ENCODE measurements at places on chromosomes 1 and 21.

GRCh38 chr1:92881391-92881790 is 49.6 kb downstream of the RPL5 start:
- no peak for DNase-seq

- DNase-seq: no peak
Observed at GRCh38 chr1:2528016-2528415, 1.6 kb upstream of the PANK4 start.

DNA sequence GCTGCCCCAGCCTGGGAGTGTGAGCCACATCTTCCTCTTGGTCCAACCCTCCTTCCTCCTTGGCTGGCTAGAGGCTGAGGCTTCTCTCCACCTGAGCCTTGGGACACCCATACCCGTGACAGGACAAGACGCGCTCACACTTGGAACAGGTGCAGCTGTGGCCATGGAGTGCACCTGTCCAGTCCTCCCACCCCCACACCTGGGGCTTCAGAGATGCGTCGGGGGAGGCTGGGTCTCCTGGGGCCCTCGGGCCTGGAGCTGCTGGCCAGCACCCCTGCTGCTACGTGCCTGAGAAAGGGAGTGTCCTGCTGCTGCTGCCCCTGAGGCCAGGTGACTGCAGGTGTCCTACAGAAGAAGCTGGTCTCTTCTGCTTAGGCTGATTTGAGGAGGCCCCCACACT is 37.0 kb upstream of the TMEM52 start:
- DNase-seq: no peak

GRCh38 chr1:2596530-2597333 is 10.2 kb downstream of the PRXL2B start:
- DNase-seq: no peak

- no peak for DNase-seq
Observed at GRCh38 chr1:164801246-164801731, 242.3 kb downstream of the PBX1 start.

GRCh38 chr1:40861224-40862003 is 749 bp downstream of the CITED4 start:
- DNase-seq: no peak

- no peak for DNase-seq
Observed at GRCh38 chr1:15757575-15758342, 836 bp upstream of the FBLIM1 start.

DNA sequence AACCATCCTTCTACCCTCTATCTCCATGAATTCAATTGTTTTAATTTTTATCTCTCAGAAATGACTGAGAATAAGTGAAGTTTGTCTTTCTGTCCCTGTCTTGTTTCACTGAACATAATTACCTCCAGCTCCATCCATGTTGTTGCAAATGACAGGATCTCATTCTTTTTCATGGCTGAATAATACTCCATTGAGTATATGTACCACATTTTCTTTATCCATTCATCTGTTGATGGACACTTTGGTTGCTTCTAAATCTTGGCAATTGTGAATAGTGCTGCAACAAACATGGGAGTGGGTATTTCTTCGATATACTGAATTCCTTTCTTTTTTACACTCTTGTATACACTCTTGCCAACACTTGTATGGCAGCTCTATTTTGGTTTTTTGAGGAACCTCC is 72.8 kb upstream of the COX20 start:
- DNase-seq: no peak

- DNase-seq: no peak
Observed at GRCh38 chr1:36365381-36365780, 20.3 kb downstream of the STK40 start.

DNA sequence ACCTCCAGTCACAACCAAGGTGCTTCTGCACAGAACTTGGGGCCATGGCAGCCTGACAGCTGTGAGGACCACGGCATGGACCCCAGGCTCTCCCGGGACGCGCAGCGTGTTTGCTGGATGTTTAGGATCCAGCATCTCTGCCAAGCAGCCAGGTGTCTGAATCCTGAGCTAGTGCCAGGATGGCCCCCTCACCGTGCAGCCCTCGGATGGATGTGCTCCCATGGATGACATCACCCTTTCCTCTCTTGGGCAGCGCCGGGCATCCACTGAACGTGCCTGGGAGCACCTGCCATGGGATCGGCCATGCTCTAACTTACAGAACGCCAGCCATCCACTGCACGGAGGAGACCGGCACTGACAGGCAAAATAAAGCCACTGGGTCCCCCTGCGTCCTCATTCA is 53.9 kb downstream of the PRDM15 start:
- no peak for DNase-seq

DNA sequence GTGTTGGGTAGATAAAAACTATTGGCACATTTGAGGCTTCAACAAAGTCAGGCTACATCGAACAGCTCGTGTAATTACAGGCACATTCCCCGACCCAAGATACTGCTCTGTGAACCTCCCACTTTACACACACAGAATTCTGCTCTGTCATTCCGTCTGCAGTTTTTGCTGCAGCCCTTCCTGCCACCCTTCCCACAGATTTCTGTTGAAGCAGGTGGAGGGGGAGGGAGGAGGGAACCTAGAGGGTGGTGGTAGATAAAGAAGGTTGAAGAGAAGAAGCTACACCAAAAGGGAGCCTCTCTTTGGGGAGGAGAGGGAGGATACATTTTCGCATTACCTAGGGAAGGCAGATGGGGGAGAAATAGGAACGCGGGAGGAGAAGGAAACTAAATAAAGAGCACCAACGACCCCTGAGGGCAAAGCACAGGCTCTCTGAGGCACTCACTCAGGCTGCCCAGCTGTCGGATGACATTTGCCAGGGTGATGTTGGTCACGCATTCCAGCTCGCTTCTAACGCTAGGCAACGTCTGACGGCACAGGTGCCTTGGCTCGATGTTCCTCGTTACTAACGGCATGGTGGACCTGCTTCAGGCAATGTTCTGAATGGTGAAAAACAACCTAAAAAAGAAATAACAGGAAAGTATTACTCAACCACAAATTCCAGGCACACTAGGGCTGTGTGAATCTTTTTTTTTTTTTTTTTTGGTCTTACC is 36.0 kb downstream of the GPR3 start:
- DNase-seq: no peak

DNA sequence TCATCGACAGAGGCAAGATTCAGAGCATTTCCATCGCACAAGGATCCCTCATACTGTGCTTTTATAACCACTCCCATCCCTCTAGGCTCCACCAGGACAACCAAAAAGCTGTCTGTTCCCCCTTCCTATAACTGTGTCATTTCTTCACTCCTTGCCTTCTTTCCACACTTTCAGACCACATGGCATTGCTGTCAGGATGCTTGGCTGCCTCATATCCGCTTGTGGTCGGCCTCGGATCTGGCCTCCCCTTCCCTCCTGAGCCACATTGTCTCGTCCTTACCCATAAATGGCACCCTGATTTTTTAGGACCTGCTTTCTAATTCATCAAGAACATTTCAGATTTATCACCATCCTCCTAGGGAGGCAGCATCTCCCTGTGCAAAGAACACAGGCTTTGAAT is 80.5 kb downstream of the HIVEP3 start:
- DNase-seq: no peak

DNA sequence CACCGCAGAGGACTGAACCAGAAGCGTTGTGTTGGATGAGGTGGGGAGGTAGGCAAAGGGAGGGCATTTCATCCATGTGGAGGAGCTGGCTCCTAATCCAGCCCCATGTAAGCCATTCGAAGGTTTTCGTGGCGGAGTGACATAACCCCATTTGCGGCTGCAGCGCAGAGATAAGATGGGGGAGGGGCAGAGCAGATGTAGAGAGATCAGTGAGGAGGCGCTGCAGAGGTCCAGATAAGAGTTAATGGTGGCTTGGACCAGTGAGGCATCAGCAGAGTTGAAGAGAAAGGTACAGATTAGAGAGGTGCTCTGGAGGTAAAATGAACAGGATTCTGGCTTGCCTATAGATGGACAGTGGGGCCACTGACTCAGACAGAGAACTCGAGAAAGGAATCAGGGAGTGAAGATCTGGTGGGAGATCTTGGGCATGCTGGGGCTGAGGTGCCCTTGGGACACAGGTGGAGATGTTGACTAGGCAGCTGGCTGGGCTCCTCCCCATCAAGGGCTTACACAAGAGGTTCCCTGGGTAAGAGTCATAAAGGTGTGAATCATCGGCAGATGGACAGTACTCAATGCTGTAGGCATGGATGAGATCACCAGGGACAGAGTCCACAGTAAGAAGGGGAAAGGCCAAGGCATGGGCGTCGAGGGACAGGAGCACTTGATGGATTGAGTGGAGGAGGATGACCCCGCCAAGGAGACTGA is 7.8 kb upstream of the PTPRF start:
- no peak for DNase-seq

GRCh38 chr1:25541889-25542658 is 1.3 kb upstream of the LDLRAP1 start:
- DNase-seq: no peak

DNA sequence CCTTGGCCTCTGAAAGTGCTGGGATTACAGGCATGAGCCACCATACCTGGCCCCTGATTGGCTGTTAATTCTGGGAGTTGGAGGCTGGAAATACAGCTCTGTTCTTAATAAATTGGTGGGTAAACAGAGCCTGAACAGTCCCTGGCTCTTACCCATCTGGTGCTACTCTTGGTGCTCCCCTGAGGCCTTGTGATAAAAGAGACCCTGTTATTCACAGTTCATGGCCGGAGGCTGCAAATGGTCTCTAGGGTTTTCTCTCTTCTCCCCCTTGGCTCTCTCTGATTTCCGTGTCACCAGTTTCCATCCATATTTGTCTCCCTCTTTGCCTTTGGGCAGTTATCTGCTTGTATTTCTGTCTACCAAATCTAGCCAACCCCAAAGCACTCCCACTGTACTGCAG is 17.2 kb downstream of the NFASC start:
- DNase-seq: no peak

- DNase-seq: no peak
Observed at GRCh38 chr1:145690587-145691558, 16.3 kb downstream of the PDZK1 start.

DNA sequence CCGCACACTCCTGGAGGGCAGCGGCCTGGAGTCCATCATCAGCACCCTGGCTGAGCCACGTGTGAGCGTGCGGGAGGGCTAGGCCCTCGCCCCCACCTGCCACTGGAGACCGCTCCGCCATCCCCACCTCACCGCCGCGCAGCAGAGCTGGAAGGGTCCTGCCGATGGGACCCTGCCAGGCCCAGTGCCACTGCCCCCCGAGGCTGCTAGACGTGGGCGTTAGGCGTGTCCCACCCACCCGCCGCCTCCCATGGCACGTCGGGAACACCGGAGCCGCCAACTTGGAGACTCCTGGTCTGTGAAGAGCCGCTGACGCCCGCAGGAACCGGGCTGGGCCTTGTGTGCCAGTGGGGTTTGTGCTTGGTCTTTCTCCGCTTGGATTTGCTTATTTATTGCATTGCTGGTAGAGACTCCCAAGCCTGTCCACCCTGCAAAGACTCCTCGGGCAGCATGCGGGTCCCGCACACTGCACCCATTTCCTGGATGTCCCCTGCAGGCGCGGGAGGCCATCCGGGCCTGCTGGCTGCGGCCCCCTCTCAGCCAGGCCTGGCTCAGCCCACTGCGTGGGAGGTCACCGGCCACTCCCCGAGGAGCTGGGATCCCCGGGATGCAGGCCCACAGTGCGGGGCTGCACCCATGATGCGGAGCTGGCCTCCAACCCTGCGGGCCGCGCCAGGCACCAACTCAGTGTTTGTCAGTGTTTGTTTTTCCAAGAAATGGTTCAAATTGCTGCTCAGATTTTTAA is 6.0 kb downstream of the LY9 start:
- no peak for DNase-seq

GRCh38 chr1:2274929-2275475 is 46.9 kb downstream of the SKI start:
- DNase-seq: no peak

- no peak for DNase-seq
Observed at GRCh38 chr1:221302810-221303209, 423.6 kb downstream of the HLX start.

GRCh38 chr1:109946511-109946910 is 35.9 kb downstream of the CSF1 start:
- no peak for DNase-seq

GRCh38 chr1:2431518-2431917 is 19.2 kb upstream of the PEX10 start:
- no peak for DNase-seq

DNA sequence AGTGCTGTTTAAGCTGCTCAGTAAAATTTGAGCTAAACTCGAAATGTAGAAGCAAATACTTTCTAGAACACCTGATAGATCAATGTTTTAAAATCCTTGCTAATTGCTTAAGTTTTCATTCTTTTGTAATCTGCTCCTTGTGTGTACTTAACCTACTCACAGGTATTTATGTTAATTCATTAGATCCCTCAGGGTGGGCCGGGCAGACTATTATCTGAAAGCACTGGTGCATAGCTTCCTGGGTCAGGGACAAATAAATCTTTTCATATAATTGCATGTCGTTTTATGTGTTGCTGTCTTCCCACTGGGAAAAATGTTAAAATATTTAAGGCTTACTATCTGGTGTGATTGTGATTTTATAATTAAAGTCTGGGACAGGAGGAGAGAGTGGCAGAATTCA is 440.5 kb downstream of the SMYD3 start:
- no peak for DNase-seq

GRCh38 chr21:42219606-42220137 is 732 bp downstream of the ABCG1 start:
- DNase-seq: no peak

DNA sequence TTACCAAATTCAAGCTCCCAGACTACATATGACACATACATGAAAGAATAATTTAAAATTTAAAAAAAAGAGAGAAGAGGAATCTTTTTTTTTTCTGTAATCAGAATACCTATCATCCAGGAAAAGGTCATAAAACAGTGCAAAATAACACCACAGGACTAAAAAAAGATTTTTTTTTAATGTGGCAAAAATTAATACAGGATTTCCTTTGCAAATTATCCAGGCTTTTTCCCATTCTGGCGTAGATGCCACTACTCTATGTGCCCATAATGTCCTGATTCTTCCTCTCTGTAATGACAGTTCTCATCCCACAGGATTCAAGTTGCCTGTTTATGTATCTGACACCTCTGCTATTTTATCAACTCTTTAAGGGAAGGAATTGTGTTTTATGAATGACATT is 429.6 kb downstream of the SMYD3 start:
- no peak for DNase-seq

DNA sequence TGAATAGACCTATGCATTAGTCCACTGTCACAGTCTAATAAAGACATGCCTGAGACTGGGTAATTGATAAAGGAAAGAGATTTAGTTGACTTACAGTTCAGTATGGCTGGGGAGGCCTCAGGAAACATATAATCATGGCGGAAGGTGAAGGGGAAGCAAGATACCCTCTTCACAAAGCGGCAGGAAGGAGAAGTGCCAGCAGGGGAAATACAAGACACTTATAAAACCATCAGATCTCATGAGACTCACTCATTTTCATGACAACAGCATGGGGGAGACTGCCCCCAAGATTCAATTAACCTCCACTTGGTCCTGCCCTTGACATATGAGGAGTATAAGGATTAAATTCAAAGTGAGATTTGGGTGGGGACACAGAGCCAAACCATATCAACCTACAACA is 59.4 kb downstream of the CAPN9 start:
- no peak for DNase-seq

All from activated naive CD4-positive, alpha-beta T cell (primary cell).